CD4-positive, alpha-beta T cell treated with Interleukin-4 for 4 hours (primary cell): ENCODE measurements at places on chromosomes 5 and 9.

DNA sequence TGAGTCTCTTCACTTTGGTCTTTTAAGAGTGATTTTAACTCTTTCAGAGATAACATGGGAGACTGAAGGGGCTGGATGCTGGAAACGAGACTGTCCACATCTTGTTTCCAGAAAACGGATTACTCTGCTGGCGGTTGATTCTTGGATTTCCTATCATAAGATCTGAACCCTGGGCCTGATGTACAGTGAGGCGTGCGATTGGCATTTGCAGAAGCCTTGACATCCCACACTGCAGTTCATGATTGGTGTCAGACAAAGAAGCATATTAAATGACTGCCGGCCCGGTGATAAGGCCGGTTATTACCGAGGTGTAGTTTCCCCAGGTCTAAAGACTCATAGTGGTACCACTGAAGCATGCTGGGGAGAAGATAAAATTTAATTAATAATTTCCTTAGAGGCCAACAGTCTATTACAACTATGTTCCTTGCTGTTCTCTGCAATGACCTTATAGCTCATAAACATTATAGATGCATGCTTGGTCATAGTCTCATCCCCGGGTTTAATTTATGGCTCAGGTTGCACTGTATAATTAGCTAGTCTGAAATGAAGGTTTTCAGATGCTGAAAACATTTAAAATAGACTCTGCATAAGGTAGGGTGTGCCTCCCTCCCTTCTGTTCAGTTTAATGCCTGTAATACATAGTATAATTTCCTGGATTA is 99.2 kb downstream of the PPP2R2B start:
- no peak for DNase-seq

- no peak for DNase-seq
Observed at GRCh38 chr9:6761306-6761705, 3.5 kb downstream of the KDM4C start.

- DNase-seq, result no peak
Observed at GRCh38 chr5:32790411-32790951, 79.4 kb downstream of the NPR3 start.

DNA sequence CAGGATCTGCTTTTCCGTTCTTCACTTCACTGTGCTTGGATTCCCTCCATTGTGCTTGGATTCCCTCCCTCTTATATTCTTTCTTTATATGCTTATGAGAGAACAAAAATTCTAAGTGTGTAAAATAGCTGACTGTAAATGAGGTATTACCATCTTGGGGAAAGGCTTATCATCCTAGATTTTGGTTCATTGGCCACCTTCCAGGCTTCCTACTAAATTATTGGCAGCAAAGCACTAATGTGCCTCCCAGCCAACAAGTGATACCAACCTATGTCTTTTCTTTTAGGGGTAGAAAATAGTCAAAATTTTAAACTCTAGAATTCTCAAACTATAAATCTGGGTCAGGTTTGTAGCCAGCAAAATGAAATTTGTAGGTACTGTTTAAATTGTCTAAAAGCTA is 52.7 kb downstream of the NDUFAF2 start:
- DNase-seq, result no peak

DNA sequence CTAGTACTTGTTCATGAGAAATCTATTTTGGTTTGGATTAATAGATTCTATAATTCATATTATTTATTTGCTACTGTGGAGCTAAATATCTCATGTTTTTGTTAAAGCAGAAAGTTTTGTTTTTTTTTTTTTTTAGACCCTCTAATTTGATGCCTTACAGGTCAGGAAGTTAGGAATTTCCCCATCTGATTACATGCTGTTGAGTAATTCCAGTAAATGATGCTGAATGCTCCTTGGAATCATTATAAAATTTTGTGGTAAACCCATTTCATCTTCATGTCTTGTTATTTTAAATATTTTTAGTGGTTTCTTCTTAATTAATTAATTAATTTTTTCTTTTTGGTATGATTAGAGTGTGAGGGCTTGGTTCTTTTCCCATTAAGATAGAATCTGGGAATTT is 35.6 kb downstream of the NNT start:
- DNase-seq, result no peak
